ENCODE measurements at places on chromosomes 1 and 21.

GRCh38 chr21:45364468-45365185 lies 40.3 kb upstream of the COL18A1 start:
- no peak for DNase-seq

DNA sequence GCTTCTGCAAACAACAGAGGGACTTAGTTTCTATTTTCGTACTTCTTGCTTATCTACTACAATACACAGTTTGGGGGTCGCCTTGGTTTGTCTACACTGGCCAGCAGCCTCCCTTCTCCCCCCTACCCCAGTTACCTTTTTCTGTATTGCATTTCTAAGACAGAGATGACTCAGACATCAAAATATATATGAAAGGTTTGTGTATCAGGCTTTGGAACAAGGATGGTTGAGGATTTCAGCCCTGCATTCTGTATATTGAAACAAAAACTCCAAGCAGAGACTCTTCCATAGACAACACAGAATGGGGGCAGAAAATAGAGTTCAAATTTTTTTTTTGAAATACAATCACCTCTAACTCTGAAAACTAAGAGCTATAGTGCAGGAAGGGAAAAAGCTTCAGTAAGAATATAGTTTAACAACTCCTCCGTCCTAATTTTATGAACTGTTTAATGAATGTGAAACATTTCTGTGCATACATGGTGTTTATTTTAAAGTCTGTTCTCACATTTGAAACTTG lies 1.9 kb downstream of the SAMD13 start:
- DNase-seq = no peak

DNA sequence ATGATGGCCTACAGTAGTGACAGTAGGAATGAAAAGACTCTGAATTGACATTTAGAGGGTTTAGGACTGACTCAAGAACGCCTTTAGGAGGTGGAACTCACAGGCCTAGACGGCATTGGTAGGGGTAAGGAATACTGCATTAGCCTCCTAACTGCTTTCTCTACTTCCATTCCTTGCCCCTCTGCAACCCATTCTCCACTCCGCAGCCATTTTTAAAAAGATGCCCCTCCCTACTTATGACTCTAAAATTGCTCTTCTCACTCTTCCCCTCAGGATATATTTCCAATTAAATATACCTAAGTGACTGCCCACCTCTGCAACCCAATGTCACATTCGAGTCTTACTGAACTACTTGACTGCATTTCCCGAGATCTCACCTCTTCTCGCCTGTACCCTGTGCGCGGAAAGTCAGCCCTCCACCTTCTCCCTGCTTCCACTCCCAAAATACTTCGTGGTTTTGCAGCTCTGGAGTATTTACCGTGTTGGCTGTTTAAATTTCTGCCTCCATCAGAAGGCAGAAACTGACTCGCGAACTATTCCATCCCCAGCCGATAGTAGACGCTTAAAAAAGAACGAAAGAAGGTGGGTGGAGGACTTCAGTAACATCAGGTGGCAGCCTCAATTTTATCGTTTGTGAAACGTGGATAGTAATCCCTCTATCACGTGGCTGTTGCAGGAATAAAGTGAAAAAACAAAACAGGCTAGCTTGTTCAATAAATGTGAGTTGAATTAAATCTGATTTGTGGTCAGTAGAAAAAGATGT lies 1.1 kb upstream of the YBX1 start:
- peak; percentile 43 for DNase-seq

- DNase-seq = no peak
Observed at GRCh38 chr1:72280711-72281110, 1.6 kb downstream of the NEGR1 start.

- DNase-seq = no peak
Observed at GRCh38 chr1:186164773-186165172, 210.3 kb downstream of the TPR start.

DNA sequence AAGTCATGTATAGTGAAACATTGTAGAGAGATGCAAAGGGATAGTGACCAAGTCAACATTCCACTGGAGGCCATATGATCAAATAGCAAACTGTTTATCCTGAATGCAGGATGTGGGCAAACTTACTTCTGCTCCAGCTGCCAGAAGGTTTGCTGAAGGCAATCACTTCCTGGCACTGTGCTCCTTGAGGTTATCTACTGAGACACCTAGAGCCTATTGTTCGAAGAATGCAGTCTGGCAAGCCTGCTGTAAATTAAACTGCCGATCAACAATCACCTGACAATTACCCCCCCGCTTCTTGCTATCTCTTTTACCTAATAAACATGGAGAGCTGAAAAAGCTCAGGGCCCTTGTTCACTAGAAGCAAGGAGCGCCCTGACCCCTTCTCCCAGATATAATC lies 139.4 kb upstream of the B3GALT2 start:
- DNase-seq = no peak

DNA sequence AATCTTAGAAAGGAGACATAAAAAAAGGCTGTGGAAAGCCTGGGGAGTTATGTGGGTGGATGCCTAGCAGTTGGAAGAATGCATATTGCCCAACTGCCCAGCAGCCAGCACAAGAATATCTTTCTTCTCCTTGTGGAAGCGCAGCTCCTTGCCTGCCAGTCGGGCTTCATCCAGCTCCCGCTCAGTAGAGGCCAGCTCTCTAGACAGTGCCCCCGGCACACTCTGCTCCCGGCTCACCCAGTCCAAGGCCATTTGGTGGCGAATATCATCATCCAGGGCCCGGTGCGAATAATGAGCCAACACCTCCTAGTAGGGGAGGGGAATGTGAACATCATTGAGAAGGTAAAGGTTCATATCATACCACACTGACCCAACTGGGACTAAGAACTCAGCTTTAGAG lies 9.0 kb upstream of the RBM8A start:
- DNase-seq = no peak

- DNase-seq = peak; percentile 75
Observed at GRCh38 chr1:202692959-202693555, 17.2 kb downstream of the SYT2 start.

DNA sequence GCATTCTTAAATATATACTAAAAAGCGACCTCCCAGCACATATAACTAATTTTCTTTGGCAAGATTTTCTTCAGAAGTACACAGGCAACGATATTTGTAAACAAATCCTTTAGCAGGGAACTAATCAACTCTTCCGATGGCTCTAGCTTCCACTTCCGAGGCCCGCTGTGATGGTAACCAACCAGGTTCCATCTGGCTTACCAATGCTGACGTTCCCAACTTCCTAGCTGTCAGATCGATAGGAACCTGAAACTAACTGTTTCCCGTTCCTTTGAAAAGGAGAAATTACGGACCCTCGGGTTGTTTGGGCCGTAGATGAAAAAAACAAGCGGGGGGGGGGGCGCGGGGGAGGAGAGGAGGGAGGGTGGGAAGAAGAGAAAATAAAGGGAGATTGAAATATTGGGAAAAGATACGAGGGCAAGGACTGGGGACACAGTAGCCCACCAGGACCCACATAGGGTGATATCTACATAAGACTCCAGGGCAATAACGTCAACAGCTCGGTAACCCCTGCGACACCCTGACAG lies 513 bp downstream of the GTF2B start:
- peak; percentile 38 for DNase-seq

DNA sequence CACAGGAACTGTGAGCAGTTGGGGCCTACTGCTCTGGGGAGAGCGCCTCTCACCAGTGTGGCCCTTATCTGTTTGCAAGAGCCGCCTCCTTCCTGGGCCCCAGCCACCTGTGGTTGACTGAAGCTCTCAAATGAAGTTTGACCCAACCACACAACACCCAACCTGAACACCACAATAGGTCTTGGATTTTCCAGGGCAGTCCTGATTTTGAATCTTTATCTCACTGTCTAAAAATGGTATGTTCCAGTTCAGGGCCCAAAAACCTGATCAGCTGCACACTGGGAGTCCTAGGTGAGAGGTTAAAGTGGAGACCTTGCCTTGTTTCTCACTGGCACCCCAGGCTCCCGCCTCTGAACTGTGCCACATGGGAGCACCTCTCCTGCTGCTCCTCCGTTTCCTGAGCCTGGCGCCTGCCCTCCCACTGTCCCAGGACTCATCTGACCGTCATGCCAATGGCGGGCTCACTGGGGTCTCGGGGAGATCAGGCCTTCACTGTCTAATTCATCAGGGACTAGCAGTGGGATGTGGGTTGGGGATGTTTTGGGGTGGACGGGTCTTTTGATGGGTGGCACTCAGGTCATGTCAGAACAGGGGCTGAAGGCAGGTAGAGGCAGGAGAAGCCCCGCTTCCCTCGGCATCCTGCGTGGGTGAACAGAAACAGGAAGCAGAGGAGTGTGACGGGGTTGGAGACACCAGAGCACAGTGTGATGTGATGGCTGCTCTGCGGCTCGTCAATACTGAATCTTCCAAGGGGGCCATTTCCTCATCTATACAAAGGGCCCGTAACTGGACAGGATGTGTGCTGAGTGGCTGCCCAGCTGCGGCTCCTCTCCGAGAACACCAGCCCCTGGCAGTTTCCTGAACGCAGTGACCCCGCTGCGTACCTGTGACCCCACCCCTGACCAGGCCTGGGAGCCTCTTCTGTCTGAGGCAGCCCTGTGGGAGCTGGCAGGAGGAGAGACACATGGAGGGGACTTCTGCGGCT lies 59.6 kb upstream of the ITPKB start:
- no peak for DNase-seq

DNA sequence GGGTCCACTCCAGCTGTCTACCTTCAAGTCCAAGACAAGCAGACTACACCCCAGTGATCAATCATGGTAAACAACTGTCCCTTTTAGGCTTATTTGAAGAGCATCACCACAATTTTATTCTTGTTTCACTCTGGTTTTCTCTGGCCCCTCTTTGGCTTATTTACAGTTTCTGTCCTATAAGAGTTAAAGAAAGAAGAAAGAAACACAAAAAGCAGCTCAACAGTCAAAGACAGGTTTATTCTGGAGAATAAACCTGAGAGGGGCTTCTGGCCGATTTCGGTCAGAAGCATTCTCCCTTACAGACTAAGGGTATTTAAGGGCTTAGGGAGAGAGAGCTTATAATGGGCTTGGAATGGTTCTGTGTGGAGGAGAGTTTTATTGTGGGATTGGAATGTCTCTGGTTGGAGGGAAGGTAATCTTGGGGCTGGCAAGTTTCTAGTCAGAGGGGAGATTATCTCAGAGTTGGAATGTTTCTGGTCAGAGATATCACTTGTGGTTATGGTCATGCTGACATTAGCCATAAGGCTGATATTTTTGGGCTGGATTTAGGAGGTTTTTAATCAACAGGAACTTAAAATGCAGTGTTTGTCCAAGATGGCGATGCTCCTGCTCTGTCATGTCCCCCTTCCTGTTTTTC lies 161.0 kb downstream of the URB2 start:
- no peak for DNase-seq

DNA sequence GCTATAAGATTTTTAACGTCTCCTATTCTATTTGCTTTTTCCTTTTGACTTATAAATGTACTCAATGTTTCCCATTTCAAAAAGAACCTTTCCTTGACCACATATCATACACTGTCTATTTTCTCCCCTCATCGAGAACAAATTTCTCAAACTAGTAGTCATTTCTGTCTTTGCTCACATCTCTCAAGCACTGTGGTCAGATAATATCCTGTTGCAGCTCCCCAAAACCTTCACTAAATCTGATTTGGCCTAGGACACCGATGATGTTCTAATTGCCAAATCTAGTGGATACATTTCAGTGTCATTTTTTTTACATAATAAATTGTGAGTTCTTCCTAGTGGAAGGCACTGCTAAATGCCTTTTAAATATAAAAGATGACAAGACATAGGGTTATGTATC lies 19.4 kb downstream of the CXADR start:
- no peak for DNase-seq

DNA sequence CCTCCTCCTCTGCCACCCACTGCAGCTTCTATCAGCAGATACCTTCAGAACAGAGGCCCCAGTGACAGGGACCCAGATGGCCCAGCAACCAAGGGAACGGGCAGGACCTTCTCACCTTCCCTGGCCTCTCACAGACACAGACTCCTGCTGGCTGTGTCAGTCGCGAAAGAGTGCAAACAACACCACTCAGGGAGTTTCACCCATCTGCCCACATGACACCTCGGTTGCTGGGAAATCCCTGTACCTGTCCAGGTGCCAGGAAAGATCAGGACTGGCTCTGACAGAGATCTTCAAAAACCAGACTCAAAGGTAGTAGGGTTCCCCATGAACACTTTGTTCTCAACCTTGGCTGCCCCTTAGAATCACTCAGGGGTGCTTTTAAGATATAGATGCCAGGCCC lies 83.5 kb upstream of the HIVEP3 start:
- no peak for DNase-seq

- DNase-seq = no peak
Observed at GRCh38 chr1:96364576-96364975, 357.0 kb upstream of the PTBP2 start.

GRCh38 chr21:46605767-46606426 lies 1.0 kb upstream of the S100B start:
- no peak for DNase-seq

DNA sequence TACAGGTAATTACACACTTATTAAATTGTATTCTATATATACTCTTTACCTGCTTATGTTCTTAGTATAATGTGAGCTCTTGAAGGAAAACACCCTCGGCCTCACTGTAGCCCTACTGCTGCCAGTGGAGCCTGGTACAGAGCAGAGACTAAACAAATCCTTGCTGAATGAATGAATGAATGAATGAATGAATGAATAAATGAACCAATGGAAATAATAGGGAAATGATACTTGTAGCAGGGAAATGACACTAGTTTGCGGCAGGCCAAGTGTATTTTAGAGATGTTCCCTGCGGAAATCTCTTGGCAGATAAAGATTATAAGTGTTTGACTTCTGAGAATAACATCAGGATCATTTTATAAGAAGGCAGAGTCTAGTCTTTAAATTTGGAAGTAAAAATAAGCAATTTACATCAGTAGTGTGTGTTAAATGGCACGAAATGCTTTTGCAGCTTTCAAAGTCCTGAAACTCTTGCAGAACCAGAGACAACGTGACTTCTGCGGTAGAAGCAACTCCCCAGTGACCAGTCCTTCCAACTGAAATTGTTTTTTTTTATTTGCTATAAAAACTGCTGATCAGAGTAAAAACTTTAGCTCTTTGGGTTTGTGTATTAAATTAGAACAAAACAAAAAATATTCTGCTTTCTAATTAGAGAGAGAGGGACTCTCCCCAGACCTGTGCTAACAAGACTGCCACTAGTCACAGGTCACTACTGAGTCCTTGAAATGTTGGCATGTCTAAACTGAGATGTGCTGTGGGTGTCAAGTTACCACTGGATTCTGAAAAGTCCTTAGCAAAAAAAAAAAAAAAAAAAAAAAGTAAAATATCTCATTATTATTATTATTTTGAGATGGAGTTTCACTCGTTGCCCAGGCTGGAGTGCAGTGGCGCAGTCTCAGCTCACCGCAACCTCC lies 199.3 kb upstream of the MAP1LC3C start:
- DNase-seq = no peak

DNA sequence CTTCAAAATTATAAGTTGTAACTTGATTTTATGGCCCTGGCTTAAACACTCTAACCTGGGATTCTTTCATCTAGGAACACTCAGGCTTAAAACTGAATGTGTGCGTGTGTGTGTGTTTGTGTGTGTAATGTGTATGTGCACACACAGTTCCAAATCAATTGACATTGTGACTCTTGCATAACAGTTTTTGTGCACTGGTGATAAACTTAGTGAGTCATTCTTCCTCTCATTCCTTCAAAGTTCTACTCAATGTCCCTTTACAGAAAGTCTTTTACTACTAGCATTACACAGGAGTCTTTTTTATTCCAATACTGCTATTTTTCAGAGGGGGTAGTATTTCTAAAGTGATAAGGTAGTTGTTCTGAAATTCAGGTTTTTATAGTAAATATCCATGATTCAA lies 943.6 kb downstream of the KCNT2 start:
- DNase-seq = no peak

GRCh38 chr1:119245881-119246280 lies 105.4 kb upstream of the WARS2 start:
- DNase-seq = no peak

GRCh38 chr1:97938285-97938642 lies 17.4 kb upstream of the DPYD start:
- no peak for DNase-seq

All from RKO (cell line).